ENCODE measurements at places on chromosomes 5 and 9.
A peak's percentile ranks its signal among the peaks of the same experiment; 100 is the strongest.

DNA sequence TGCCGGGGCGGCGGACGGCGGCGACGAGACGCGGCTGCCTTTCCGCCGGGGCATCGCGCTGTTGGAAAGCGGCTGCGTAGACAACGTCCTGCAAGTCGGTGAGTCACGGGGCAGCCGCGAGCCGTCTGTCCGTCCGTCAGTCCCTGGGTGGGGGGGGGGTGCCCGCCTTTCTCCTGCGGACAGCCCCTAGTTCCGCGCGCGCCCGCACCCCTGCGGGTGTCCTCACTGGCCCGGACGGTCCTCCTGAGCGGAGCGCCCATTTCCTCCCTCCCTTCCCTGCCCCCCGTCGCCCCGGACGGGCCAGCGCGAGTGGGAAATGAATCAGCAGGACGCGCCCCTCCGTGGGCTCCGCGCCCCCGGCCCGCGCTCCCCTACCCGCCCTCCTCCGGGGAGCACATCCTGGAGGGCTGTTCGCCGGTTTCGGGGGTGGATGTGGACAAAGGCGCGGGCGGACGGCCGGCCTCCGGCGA, 828 bp downstream of the ZSWIM6 start:
- DNase-seq, result peak; percentile 34

- DNase-seq, result peak; percentile 18
These were observed 188.8 kb downstream of the CSNK1G3 start for GRCh38 chr5:123700624-123701287.

- no peak for DNase-seq
These were observed 12.9 kb upstream of the PAM start for GRCh38 chr5:102742215-102742614.

GRCh38 chr5:123227216-123227615, 138.2 kb downstream of the PRDM6 start:
- no peak for DNase-seq

GRCh38 chr5:168057905-168058304, 233.5 kb upstream of the WWC1 start:
- DNase-seq, result no peak

DNA sequence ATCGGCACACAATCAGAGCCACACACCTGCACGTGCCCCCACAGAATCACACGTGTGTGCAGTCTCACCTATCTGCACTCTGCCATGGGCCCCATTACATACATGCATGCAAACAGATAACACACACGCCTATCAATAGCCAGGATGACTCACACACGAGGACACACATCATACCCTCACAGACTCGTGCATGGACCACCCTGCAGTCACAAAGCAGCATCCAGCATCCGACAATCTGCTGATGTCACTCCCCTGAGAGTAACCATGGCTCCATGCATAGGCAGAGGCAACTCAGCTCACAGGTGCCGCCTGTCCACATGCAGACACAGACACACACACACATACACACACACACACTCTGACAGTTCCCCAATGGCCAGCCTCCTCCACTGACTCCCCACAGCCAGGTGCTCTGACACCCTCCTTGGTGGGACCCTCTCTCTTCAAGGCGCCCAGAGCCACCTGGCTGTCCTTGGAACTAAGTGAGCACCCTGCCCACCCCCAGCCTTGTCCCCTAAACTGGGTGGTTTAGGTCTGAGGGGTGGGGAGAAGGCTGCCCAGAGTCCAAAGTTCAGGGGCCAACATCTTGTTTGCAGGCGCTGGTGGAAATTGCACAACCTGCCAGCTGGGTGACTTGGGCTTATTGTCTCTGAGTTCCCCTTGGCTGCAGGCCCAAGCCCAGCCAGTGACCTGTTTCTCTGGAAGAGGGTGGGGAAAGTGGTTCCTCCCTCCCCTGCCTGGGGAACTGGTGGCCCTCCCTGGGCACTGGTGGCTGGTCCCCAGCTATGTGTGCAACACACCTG, 34.6 kb upstream of the NEK6 start:
- DNase-seq, result no peak

DNA sequence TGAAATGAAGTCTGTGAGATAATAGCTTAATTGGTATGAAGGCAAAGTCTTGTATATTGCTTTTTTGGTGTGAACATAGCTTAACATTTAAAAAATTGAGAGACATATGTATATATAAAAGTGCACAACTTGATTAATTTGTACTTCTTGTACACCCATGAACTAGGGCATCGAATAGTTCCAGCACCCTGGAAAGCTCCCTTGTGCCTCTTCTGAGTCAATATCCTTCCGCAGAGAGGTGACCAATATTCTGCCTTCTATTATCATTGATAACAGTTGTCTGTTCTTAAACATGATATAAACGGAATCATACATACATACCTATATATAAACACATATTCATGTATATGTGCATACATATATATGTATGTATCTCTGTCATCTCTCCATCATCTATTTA, 185.4 kb downstream of the PHF2 start:
- no peak for DNase-seq

DNA sequence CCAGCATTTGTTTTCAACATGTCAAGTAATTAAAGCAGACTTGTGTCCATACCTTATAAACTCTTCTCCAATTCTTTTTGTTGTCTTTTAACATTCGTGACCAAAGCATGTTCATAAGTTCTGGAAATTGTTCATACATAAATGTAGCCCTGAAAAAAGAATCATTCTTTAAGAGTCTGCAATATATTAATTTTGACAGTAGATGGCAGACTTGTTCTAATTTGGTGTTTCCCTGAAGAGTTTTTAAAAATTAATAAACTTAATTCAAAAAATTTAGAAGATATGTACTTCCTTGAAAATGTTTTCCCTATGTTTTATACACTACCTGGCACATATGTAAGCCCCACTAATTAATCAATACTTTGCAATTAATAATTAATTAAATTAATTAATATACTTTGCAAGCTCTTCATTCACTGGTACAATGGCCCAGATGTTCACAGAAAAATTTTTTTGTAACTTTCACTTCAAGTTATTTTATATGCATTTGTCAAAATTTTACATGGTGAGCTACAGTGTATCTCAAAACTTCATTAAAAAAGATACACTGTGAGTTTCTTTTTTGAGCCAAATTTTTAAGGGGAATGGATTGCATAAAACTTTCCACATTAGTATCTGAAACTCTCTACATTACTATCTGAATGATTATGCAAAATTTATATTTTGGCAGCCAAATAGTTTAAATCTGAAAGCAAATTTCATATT, 42.1 kb downstream of the CLINT1 start:
- no peak for DNase-seq

- no peak for DNase-seq
These were observed 191.7 kb downstream of the AOPEP start for GRCh38 chr9:94918038-94918753.

DNA sequence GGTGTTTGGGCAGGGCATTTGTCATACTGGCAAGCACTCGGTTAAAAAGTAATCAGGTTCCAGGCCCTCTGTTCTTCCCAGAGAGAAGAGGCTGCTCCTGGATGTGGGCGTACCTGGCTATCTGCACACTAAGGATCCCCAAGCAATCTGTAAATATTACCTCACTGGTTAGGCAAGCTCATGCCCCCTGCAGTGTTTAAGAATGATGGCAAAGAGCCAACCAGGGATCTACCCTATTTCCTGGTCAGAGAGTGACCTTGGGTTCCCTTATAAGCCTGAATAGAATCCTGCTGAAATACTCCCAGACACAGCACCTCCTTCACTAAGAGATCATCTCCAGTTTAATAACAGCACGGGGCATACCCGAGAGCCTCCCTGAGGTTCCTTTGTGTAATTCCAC, 181.2 kb downstream of the PIK3R1 start:
- no peak for DNase-seq

- DNase-seq, result no peak
These were observed 3.6 kb upstream of the FST start for GRCh38 chr5:53476531-53477480.

DNA sequence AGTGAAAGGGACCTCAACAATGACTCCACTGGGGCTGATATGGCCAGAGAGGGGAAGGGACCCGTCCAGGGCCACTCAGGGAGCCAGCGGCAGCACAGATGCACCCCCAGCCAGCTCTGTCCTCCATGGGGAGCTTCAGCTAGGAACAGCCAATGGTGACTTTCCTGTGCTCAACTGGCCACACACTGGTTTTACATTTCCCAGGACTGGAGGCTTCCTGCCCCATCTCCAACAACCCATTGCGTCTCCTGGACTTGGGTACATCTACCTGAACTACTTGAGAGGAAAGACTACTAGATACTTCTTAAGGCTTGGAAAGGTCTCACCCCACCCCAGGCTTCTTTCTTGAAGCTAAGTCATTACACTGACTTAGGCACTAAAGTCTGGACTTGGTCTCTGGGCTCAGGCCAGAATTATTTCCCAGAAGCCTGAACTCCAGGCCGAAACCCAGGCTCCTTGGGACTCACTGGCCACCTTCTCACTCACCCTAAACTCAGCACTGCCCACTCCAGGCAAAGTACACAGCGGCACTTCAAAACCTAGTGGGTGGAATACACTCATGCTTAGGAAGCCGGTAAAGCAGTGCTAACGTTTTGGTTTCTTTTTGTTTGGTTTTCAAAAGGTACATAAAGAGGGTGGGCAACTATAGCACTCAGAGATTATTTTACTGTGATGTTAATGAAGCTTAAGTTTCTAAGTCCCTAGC, 1.5 kb downstream of the IGFBPL1 start:
- DNase-seq, result peak; percentile 26

- DNase-seq, result no peak
These were observed 152.9 kb downstream of the FRMD3 start for GRCh38 chr9:83385317-83385716.

GRCh38 chr5:35890021-35891020, 33.6 kb downstream of the IL7R start:
- DNase-seq, result no peak

- no peak for DNase-seq
These were observed 69.1 kb downstream of the CXXC5 start for GRCh38 chr5:139717221-139717620.

DNA sequence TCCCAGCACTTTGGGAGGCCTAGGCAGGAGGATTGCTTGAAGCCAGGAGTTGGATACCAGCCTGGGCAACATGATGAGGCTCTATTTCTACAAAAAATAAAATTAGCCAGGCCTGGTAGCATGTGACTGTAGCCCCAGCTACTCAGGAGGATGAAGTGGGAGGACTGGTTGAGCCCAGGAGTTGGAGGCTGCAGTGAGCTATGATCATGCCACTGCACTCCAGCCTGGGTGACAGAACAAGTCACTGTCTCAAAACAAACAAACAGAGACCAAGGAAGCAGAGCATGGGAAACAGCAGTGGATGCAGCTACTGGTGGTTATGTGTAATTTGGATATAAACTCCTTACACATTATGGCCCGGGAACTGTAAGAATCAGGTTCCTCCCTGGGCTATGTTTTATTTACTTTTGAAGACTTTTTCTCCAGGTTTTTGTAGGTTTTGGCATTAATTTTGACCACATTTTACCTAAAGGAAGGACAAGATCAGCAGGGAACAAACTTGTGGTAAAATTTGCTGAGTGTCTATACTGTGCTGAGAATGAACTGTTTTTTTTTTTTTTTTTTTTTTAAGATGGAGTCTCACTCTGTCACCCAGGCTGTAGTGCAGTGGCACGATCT, 8.3 kb downstream of the KIF2A start:
- no peak for DNase-seq

DNA sequence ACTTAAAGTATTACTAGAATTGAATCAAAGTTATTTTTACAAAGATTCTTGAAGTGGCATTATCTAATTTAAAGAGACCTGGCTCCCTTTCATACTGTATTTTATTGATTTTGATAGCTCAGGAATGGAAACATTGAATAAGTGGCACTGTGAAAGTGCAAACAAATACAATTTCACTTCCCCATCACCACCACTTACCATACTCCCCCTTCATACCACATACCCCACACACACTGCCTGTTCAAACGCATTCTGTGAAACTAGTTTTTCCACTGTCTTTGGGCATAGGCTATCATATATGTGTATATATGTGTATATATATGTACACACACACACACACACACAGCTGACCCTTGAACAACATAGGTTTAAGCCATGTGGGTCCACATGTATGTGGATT, 62.1 kb upstream of the ATG10 start:
- DNase-seq, result no peak

DNA sequence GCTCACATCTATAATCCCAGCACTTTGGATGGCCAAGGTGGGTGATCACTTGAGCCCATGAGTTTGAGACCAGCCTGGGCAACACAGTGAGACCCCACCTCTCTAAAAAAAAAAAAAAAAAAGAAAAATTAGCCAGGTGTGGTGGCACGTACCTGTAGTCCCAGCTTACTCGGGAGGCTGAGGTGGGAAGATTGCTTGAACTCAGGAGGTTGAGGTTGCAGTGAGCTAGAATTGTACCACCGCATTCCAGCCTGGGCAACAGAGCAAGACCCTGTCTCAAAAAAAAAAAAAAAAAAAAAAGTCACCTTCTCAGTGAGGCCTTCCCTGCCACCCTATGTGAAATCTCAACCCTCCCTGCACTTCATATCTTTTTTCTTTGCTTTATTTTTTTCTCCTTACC, 14.0 kb upstream of the SEPTIN8 start:
- DNase-seq, result no peak

DNA sequence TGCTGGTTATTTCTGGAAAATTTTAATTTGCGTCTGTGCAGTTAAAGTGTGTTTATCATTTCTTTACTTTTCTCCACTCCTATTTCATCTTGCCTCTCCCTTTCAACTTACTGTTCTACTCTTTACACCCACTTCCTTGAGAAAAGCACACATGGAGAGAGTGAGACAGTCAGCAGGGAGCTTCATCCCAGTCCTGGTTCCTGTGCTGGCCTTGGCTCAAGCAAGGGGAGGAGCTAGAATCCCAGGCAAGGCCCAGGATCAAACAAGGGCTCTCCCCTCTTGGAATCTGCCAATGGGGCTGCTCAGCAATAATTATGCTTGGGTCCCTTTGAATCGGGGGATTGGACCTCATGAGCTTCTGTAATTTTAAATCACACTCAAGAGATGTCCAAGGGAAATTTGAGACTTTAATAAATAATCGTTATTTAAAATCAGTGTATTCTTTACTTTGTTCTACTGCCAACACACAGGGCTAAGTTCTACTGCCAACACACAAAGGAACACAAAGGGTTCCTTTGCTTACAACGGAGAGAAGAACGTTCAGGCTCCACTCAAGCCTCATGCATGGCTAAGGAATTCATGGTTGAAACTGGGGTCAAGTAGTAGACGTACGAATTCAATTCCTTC, 439.3 kb upstream of the DAB2 start:
- no peak for DNase-seq

DNA sequence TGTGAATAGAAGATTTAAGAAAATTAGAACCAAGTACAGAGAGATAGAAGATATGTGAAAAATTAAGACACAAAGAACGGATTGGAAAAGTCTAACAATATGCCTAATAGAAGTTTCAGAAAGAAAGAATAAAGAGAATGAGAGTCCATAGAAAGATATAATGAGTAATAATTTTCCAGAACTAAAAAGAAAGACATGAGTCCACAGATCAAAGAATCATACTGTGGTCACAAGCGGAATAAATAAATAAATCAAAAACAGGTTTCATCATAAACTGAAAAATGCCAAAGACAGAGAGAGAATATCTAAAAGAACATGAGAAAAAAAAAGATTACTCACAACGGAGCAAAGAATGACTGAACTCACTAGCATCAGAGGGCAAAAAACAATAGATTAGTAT, 32.9 kb downstream of the FEM1C start:
- no peak for DNase-seq
